ENCODE measurements at places on chromosomes 2 and 18. TPM values are rescaled to one million over a fixed set of nuclear protein-coding genes. Genes with fewer than 3 reads are reported as not detected.

CDK5R2 gene
- not detected for total RNA-seq

RBM45 gene
- total RNA-seq: 4.9 TPM

HOXD9 gene
- total RNA-seq: not detected

NEDD4L gene
- total RNA-seq: 51.4 TPM

G6PC2 gene
- total RNA-seq: not detected
